Stimulated activated CD8-positive, alpha-beta memory T cell treated with anti-CD3 and anti-CD28 coated beads, Interleukin-15, amount 100 ng/mL, for 4 hours (primary cell): ENCODE measurements at places on chromosomes 11 and 22.

GRCh38 chr11:33616552-33616951, 84.1 kb downstream of the C11orf91 start:
- no peak for DNase-seq

- no peak for DNase-seq
These were observed 15.9 kb downstream of the MED15 start for GRCh38 chr22:20523086-20523983.

DNA sequence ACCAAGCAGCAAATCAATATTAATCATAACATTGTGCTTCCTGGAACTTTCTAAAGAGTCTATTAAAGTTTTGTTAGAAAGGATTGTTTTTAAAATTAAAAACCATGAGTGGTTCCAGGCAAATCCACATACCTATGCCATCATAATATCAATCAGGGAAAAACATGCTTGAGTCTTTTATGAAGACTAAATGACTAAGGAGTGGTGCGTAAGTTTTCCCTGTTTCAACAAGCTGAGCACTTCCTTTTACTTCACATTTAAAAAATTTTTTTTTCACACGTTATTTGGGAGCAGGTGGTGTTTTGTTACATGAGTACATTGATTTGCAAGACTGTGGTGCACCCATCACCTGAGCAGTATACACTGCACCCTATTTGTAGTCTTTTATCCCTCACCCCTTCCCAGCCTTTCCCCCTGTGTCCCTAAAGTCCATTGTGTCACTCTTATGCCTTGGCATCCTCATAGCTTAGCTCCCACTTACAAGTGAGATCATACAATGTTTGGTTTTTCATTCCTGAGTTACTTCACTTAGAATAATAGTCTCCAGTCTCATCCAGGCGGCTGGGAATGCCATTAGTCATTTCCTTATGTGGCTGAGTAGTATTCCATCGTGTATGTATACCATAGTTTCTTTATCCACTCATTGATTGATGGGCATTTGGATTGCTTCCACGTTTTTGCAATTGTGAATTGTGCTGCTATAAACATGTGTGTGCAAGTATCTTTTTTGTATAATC, 1190.3 kb upstream of the RAG2 start:
- no peak for DNase-seq

- DNase-seq: no peak
These were observed 258.7 kb downstream of the DCDC1 start for GRCh38 chr11:31110830-31111229.

DNA sequence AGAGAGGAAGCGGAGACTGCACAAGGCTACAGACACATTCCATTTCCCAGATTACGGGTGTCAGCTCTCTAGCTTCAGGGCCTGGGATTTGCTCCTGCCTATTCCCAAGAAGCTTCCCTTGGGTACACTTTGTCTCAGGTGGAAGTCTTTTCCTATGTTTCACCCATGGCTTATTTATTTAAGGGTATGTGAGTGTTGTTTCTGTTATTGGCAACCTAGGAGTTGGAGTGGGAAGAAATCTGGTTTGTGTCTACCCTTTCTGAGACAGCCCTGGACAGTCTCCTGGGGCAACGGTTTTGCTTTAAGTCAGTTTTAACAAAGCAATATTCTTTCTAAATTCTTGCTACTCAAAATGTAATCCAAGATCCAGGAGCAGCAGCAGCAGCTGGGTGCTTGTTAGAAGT, 127.0 kb downstream of the MICAL2 start:
- no peak for DNase-seq

GRCh38 chr11:83715927-83716535, 429.9 kb upstream of the CCDC90B start:
- no peak for DNase-seq

- no peak for DNase-seq
These were observed 29.8 kb downstream of the CHORDC1 start for GRCh38 chr11:90192869-90193582.

DNA sequence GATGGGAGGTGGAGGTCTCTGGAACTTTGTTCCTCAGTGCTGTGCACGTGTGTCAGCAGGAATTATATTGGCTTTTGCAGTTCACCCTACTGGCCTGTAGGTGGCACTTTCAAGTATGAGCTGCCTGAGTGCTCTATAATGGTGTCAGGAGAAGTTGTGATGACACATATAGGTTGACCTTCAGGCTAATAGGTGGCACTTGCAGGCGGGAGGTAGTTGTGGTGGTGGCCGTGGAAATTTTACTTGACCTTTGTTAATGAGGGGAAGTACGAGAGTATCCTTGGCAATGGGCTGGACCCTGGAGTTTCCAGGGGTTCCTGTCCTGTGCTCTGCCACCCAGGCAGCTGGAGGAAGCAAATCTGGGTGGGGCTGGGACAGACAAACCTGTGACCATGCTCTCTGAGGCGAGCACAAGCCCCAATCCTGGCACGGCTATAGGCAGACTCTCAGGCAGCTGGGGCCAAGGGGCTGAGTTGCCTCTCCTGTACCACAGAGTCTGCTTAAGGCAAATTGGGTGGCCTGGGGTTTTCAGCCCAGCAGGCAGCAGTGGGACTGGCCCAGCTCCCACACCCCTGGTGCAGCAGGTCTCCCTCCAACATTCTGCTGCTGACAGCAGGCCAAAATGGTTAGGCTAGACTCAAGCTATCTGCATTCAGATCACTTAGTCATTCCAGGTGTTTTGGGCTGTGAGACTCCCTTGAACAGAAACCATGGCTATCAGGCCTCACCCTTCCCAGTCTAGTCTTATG, 147.5 kb upstream of the CTSC start:
- DNase-seq: no peak

DNA sequence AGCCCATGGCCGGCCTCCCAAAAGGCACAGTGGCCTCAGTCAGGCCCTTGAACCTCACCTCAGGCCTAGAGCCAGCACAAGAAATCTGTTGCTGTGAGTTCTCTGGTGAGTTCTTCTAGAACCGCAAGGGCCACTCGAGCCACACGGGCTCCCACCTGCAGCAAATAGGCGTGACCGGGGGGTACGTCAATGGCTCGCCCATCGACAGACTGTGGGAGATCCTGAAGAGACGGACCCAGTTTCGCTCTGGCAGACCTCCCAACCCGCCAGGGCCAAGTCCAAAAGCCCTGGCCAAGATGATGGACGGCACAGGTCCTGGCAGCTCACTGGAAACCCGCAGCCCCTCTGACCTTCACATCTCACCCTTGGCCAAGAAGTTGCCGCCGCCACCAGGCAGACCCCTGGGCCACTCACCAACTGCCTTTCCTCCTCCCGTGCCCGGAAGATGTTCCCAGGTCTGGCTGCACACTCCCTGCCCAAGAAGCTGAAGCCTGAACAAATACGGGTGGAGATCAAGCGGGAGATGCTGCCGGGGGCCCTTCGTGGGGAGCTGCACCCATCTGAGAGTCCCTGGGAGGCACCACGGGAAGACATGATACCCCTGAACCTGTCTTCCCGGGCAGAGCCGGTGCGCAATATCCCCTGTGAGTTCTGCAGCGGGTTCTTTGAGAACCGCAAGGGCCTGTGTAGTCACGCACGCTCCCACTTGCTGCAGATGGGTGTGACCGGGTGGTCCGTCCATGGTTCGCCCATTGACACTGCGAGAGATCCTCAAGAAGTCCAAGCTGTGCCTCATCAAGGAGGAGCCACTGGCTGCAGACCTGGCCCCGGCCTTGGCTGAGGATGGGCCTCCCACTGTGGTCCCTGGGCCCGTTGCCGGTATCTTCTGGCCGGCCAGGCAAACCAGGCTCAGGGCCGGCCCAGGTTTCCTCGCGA, 544.2 kb upstream of the CCDC179 start:
- no peak for DNase-seq

- no peak for DNase-seq
These were observed 72.0 kb upstream of the MPEG1 start for GRCh38 chr11:59284773-59285129.

- no peak for DNase-seq
These were observed 59.9 kb downstream of the NCAM1 start for GRCh38 chr11:113021111-113021510.

DNA sequence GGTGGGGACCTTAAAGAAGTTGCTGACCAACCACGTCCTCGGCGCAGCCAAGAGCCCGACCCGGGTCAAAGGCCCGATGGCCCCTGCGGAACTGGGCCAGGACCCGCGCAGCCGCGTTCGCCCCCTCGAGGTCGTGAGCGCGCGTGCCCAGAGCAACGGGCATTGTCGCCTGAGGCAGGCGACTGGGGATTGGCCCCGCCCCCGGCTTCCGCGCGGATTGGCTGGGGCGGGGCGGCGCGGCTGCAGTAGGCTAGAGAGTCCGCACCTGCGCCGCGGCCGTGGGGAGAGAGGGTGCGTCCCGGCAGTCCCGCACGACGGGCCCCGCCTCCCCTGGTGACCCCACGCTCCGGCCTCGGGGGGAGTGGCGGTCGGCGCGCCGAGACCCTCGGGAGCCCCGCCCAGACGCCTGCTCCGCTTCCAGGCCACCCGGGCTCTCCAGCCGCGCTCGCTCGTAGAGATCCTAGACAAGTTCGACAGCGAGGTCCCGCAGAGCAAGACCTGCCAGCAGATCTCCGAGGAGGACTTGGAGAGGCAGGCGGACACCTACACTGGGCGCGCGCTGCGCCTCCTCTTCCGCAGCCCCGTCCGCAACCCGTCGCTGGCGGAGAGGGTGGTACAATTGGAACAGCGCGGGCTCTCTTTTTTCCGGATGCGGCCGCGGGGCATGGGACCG, 8.3 kb upstream of the PPIL2 start:
- peak; percentile 46 for DNase-seq

DNA sequence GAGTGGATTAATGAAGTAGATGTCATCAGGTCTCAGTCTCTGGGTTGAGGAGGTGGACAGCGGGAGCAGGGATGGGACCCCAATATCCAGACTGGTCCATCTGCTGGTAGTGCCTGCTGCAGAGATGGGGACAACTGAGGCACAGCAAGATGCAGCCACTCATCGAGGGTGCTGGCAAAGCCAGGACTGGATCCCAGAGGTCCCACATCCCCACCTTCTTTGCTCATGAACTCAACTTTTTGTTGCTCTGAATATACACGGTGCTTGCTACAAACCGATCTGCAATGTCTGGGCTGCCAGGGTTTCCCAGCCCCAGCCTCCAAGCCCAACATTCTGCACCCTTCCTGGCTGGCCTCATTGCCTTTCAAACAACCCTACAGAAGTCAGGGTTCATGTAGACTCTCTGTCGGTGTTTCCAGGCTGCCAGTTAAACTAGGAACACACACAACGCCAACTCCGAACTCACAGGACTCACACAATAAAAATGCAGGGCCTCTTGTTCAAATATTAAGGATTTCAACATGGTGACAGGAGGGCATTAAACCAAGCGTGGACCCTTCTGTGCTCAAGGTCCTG, 168.2 kb downstream of the MN1 start:
- no peak for DNase-seq

GRCh38 chr22:44516841-44517240, 18.8 kb upstream of the RTL6 start:
- no peak for DNase-seq

DNA sequence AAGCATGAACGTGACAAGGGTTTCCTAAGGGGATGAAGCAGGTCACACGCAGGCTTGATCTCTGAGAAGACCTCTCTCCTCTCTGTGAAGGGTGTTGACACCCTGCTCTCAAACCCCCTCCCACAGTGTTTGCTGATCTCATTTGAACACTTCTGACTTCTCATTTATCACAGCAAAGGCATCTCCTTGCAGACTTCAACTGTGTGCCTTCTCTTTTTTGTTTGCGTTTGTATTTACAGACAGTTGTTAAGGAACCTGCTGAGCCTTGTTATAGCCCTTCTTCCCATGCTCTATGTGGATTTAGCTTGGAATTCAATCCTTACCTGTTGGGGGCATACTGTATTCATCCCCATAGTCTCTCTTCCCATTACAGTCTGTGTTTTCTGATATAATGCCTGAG, 206.5 kb downstream of the NELL1 start:
- DNase-seq: no peak

GRCh38 chr11:74307434-74307833, 4.0 kb downstream of the P4HA3 start:
- no peak for DNase-seq

DNA sequence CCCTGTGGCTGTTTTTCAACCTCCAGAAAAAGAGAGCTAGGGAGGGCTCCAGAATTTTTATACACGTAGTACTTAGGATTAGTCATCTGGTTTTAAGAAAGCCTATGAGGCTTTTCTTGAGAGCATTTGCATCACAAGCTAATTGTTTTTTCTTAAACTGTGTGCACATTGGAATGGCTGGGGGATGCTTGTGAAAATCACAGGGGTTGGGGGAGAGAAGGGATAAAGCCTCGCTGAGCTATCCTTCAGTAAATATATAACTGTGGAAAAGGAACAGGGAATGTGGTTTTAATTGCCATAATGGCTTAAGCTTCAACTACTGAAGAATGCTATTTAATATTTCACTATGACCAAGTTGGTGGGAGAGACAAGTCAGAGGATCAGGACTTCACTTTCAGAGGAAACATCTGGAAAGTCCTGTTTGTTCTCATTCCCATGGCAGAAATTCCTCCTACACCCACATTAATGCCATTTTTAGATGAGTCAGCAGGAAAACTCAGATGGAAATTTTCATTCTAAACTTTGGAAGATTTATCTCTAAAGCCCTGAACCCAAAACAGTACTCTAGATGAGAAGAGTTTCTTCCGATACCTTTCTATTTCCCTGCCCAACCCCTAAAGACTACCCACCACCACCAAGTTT, 591.3 kb downstream of the LRRC4C start:
- no peak for DNase-seq

- DNase-seq: no peak
These were observed 90.7 kb upstream of the OR4B1 start for GRCh38 chr11:48125866-48126265.
